GM12891 (cell line): ENCODE measurements at places on chromosomes 12 and 14.

DNA sequence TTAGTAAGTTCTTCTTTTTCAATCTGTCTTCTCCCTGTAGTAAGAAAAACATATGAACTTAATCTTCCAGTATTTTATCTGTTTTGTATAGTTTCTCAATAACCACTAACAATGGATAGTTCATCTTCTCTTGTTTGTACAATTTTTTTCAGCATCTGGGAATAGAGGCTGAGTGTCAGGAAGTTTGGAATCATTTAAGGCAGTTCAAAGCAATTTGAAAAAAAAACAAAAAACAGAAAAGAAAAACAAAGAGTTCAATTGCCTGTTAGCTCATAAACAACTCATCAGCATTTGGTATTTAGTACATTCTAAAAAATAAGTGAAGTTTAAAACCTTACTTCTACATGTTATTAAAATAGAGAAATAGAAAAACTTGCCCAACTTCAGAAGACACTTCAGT, 116.8 kb downstream of the PLCZ1 start:
- no peak for DNase-seq

GRCh38 chr12:6966351-6966750, 4.1 kb downstream of the PHB2 start:
- DNase-seq, result no peak

GRCh38 chr14:70801836-70802235, 7.5 kb downstream of the MAP3K9 start:
- DNase-seq, result no peak

DNA sequence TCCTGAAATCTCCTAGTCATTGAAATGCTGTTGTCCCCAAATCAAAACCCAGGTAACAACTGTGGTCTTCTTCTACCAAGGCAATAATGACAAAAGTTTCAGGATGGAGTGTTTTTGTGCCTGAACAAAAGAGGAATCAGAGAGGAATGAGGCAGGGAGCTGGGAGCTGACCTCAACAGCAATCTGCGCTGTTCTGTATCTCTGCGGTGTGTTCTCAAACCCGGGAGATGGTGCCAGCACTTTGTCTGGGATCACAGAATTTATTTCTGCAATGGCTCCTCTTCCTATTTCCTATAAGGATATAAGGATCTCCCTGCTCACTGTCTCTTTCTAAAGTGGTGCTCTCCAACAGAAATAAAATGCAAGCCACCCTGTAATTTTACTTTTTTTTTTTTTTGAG, 449 bp upstream of the GLT8D2 start:
- no peak for DNase-seq

- no peak for DNase-seq
Observed at GRCh38 chr12:15778126-15778525, 11.1 kb downstream of the EPS8 start.

DNA sequence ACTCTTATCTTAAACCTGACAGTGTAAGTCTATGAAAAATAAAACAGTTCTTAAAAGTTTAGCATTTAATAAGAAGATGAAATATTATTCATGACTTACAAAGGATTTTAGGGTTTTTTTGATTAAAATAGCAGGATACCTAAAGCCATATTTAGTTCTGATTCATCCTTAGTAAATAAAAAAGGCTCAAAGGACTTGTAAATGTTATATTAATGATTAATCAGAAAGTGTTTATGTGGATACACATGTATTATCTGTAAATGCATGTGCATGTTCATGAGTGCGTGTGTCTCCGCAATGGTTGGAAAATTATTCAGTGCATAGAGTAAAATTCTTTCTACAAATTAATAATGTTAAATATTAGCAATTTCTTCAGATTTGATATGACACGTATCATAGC, 4.4 kb downstream of the KLRF1 start:
- no peak for DNase-seq

- DNase-seq, result no peak
Observed at GRCh38 chr12:114319422-114319821, 86.5 kb downstream of the TBX5 start.

DNA sequence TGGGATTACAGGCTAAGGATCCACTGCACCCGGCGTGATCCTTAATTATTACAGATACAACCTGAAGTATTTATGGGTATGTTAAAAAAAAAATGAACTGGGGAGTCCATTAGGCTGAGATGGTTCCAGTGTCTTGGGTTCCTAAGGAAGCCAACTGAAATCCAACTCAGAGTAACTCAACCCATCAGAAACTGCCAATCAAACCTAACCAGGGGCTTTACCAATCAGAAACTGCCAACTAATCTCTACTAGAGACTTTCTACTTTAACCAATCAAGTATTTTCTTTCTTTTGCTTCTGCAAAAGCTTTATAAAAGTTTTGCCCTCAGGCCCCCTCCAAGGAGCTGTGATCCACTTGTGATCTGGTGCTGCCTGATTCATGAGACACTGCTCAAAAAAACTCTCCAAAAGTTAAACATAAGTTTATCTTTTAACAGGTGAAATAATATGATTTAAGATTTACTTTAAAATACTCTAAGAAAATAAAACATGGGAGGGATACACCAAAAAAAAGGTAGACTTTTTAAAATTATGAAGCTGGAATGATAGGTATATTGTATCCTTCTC, 88.0 kb downstream of the ACADS start:
- no peak for DNase-seq

- DNase-seq, result no peak
Observed at GRCh38 chr12:120936197-120936596, 32.0 kb upstream of the SPPL3 start.

DNA sequence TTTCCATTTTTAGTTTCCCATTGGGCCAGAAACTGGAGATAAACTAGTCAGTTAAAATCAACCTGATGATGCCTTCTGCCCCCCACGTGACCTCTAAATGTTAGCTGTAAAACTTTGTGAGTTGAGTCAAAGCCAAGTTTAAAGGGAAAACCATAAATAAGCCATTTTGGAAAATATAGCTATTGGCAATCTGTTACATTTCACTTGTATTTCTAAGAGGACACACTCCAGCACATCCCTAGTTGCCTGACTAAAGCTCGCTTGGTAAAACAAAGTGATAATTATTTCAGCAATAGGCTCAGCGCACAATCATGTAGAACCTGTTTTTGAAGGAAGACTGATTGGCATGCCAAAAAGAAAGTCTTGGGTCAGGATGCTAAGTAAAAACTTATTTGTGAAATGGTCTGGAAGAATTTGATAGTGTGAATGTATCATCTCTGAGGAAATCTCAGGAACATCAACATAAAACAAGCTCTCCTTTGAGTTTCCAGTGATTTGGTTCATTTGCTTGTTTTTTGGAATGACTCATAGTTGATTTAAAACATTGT, 49.2 kb upstream of the AEBP2 start:
- DNase-seq, result no peak

GRCh38 chr14:100711493-100711892, 15.2 kb upstream of the DLK1 start:
- no peak for DNase-seq

DNA sequence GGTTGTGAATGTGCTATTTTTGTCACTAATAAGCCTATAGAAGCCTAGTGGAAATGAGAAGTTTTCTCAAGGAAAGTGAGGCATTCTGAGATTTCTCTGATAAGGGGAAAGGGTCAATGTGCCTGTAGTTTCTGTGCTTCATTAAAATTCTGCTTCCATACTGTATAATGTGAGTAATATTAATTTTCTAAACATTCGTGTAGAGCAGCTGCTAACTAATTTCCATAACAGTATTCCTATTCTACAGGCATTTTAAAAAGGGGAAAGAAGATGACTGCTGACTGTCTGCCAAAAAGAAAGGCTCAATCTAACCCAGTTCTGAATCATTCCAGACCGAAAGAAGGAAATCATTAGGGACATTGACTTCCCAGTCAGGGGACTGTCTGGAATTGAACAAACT, 293.3 kb upstream of the TMPO start:
- no peak for DNase-seq

- no peak for DNase-seq
Observed at GRCh38 chr12:85280165-85280983, at the start of gene ALX1. TSS of gene ALX1 (plus strand) at chr12:85280220. CDS start at chr12:85280262, 42 bp downstream.

DNA sequence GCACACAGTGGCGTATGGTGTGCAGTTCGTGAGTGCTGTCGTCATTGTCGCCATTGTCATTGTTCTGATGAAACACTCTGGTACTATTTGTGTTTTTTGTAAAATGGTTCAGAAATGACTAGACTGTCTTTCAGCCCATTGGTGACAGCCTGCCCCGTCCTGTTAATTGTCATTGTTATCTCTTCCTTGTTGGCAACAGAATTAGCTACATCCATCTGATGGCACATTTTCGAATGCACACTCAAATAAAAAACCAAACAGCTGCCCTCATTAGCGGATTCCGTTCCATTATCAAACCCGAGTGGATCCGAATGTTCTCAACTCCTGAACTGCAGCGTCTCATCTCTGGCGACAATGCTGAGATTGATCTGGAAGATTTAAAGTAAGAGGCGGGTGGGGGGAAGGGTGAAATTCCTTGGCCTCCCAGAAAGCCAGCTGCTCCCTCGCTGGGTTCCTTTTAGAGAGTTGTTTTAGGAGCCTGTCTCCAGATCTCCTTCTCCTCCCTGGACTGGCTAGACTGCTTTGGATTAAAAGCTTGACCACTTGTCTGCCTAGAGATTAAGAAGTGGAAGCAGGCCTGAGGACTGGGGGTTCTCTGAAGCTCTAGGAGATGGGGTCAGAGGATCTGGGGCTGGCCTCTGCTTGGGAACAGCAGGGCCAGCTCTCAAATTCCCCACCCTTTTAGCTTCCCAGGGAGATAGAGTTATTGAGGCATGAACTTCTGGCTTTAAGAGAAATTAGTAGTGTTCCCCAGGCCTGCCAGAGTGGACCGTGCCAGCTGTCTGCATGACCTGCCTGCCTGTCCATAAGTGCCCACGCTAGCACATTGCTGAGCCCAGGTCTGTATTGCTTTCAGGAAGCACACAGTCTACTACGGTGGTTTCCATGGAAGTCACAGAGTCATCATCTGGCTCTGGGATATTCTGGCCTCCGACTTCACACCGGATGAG, 43.3 kb downstream of the MMAB start:
- no peak for DNase-seq

DNA sequence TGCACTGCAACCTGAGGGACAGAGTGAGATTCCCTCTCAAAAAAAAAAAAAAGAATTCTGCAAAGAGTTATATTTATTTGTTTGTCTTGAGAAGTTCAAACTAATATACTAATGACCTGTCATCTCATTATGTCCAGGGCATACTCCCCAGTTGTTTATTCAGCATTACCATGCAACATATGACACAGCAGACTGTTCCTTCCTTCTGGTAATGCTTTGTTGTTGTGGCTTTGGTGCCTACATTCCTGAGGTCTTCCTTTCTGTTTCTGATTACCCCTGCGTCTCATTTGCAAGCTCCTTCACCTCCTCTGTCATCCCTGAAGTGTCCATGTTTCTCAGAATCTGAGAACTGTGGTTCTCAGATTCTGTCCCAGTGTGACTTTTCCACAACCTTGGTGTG, 55.3 kb downstream of the DERA start:
- no peak for DNase-seq

- DNase-seq, result no peak
Observed at GRCh38 chr12:125503128-125503527, 437.9 kb downstream of the AACS start.

DNA sequence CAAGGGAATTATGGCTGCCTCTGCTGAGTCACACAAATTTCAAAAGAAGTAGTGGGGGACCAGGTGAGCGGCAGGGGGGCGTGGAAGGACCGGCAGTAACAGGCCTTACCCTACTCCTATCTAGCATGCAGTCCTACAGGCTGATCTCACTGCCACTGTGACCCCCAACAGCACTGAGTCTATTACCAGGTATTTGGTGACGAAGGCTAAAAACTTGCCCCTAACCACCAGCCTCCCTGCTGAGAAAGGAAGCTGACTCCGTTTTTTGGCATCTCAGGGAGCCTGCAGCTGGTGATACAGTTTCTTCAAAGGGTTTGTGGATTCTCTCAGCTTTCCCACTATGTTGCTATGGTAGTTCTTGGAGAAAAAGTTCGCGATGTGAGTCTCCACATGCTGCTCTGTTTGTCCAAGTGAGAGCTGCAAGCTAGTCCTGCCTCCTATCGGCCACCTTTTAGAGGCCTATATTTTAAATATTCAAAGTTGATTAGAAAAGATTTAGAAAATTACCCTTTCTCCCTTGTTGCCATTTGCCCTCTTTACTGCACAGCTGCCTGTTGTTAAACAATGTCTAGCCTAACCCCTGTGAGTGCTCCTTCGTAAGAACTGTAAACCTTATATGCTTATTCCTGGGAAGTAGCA, 57.1 kb upstream of the SLCO1B1 start:
- DNase-seq, result no peak
